Skeletal muscle tissue (tissue), 5 donors: ENCODE measurements at places on chromosomes 6 and 20. TPM values are rescaled to one million over a fixed set of nuclear protein-coding genes. Genes with fewer than 3 reads are reported as not detected.

Gene MATN4
- 0.52 TPM for total RNA-seq

Gene SSTR4
- not detected for total RNA-seq

Gene CCN6
- total RNA-seq, result not detected

Gene AK9
- total RNA-seq, result 14.1 TPM

Gene TLDC2
- total RNA-seq, result under 0.01 TPM

Gene OARD1
- 10.4 TPM for total RNA-seq

Gene CST7
- total RNA-seq, result 1.0 TPM

Gene TRIM40
- not detected for total RNA-seq

Gene THBD
- total RNA-seq, result 6.8 TPM

Gene TAGAP
- total RNA-seq, result 2.1 TPM

Gene HUS1B
- total RNA-seq, result 1.0 TPM

Gene GINS1
- total RNA-seq, result 4.2 TPM

Gene CASS4
- 3.7 TPM for total RNA-seq

Gene MUCL3
- total RNA-seq, result not detected
